ENCODE measurements at places on chromosomes 6 and 20.

- no peak for DNase-seq
Observed at GRCh38 chr20:38165966-38166702, 1.1 kb upstream of the TGM2 start.

DNA sequence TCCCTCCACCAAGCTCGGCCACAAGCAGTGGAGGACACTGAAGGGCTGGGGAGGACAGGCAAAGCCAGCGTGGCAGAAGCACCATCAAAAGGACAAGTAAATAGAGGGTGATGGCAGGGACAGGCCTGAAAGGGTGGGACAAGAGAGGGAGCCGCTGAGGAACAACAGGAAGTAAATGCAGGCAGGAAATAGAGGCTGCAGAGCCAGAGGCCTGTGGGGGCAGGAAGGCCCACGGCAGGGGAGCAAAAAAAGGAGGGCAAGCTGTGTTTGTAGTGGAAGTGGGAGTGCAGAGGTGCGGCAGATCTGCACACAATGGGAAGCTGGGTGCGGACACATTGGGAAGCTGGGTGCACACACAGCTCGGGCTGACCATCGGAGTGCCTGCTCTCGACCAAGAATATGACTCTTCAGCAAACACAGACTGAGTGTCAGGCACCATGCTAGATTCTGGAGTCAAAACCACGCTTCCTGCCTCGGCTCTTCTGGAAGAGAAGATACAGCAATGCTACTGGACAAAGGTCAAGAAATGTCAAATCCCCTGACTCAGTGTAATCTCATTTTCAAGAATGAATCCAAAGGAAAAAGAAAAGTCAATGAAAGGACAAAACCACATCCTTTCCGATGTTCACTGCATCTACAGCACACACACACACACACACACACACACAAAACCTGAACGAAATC lies 40.4 kb upstream of the RAB22A start:
- peak; percentile 26 for DNase-seq

- DNase-seq, result peak; percentile 87
Observed at GRCh38 chr6:35728683-35729678, 7.9 kb upstream of the ARMC12 start.

DNA sequence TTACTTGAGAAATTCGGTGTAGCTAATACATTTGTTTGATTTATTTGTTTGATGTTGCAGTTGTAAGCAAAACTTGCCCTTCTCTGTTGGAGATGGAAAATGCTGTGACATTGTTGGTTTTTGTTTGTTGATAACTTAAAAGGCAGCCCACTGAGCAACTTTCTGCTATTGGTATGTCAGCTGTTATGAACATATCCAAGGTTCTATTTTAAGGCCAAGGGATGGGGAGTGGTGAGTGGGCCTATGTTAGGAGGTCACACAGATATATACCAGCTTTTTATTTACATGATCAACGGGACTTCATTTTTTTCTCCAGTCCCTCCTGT lies 5.7 kb downstream of the QKI start:
- DNase-seq, result no peak

- DNase-seq, result no peak
Observed at GRCh38 chr20:46063652-46064054, 26.1 kb downstream of the NCOA5 start.

DNA sequence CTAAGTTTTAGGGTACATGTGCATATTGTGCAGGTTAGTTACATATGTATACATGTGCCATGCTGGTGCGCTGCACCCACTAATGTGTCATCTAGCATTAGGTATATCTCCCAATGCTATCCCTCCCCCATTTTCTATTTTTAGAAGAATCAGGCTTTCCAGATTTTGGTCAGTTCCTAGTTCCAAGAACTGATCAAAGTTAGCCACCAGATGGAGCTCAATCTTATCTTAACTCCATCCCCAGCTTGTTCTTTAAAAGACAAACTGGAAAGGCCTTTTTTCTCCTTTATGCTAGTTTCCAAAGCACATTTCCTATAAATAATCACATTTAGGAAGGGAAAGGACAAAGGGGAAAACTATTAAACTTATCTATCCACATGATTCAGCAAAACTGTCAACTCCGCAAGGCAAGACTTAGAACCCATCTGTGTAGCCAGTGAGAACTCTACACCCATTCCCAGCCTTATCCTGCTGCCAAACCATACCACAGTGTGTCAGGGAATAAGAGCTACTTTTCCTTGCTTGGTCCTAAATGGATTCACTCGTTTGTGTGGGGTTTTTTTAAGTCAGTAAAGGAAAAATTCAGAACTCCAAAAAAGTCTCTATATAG lies 22.8 kb upstream of the KHDC1 start:
- DNase-seq, result no peak

- DNase-seq, result no peak
Observed at GRCh38 chr6:105786890-105787655, 299.1 kb upstream of the PRDM1 start.

DNA sequence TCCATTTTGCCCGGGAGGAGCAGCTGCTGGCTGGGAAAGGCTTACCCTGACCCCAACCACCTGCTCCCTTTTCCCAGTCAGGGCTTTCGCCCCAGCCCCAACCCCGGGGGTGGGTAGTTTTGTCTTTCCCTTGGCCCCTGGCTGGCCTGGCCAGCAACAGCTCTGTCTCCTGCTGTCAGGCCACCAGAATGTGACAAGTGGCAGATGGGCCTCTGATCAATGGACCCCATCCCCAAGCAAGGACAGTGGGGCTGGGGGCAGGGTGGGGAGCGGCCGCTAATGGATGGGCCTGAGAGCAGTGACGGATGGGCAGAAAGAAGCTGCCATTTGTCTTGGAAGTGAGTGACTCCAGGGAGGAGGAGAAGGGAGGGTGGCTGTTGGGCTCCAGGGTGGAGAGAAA lies 121.6 kb downstream of the DHX35 start:
- no peak for DNase-seq

DNA sequence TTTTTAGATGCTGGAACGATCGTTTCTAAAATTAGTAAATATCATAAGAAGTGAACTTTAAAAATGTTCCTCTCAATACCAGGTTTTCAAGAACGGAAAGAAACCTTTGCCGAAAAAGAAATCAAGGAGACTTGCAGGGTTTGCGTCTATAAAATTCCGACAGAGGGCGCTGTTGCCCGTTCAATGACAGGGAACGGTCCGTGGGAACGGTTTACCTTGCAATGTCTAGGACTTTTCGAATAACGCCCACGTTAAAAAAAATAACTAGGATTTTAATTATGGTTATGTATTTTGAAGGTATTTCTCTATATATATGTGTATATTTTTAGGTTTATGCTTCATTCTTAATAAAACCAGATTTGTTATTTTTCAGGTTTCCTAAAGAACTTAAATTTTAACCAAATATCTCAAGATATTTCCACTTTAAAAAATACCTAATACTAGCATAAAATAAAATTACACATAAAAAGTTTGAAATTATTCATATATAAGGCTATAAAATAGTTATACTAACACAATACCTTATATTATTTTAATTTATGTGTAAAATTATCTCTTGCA lies 2.5 kb upstream of the TFAP2B start:
- DNase-seq, result peak; percentile 75

GRCh38 chr6:154653385-154653784 lies 79.8 kb upstream of the SCAF8 start:
- DNase-seq, result no peak

DNA sequence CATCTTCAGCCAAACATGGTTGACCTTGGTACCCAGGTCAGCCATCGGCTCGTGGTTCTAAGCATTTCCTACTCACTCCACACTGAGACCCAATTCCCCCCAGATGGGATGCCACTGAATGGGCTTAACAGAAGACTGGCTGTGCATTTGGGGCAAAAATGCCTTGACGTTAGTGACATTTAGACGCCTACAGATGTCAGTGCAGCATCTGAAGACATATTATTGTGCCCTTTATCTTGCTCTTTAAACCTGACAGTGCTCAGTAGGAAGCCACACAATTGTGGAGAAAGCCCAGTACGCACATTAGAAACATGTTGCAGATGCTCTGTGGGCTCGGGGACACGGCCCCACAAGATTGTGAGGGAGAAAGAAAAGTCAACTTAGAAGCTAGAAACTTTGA lies 414.7 kb downstream of the PTPRT start:
- no peak for DNase-seq

DNA sequence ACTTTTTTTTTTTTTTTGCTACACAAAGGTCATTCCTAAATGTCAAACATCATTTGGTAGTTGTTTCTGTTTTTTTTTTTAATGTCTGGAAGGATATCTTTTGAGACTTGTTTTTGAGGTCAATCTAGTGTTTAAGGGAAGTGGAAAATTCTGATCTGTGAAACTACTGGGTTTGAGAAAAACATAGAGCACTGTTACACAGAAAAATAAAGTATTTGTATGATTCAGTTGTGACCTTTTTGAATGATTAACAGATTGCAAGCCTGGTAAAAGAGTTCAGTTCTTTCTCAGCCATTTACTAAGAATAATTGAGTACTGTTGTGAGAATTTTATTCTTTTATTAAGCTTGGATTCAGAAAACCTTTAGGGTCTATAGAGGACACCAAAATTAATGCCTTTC lies 276.7 kb downstream of the ADGRB3 start:
- no peak for DNase-seq

DNA sequence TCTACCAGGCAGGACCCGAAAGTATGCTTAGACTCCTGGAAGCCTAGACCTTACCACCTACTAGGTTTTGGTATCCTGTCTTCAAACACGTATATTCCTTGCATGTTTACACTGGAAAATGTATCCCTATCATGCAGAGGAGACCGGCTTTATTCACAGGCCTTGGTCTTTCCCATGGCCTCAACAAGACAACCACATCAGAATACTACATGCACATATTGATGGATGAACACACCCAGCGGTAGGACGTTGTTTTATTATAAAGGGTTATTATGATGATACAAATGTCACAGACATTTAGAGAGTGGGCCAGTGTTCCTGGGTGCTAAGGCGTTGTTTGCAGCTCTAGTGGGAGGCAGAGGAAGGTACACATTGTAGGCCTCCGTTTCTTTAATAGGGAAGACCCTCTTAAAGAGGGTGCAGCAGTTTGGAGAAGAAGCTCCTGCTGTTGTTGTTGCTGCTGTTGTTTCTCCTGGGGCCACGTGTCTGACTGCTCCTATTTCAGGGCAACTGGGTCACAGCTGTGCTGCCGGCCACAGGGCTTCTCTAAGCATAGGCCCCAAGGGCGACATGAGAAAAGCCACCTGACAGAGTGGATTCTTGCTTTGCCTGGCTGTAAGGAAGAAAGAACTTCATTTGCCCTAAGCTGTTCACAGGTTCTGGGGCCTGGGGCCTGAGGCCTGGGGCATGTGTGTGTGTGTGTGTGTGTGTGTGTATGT lies 98.3 kb upstream of the SASH1 start:
- DNase-seq, result no peak

- DNase-seq, result no peak
Observed at GRCh38 chr6:13479206-13479800, 8.1 kb downstream of the GFOD1 start.

DNA sequence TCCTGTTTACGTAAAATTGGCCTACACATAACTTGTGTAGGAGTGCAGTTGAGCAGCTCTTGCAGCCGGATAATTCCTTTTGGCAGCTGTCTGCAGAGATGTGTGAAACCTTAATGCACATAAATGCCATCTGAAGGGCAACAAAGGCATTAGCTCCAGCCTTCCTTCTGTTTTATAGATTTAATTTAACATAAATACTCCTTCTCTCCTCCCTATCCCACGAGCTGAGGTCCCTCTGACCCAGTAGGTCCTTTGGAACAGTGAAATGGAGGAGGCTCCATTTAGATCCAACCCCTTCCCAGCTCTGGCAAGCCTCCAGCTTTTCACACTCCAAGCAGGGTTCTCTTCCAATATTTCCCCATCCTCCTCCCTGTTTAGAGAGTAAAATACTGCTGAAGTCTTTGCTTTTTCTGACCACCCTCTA lies 6.5 kb downstream of the PLEKHG1 start:
- no peak for DNase-seq

GRCh38 chr6:35485402-35485877 lies 11.4 kb downstream of the TEAD3 start:
- DNase-seq, result no peak

DNA sequence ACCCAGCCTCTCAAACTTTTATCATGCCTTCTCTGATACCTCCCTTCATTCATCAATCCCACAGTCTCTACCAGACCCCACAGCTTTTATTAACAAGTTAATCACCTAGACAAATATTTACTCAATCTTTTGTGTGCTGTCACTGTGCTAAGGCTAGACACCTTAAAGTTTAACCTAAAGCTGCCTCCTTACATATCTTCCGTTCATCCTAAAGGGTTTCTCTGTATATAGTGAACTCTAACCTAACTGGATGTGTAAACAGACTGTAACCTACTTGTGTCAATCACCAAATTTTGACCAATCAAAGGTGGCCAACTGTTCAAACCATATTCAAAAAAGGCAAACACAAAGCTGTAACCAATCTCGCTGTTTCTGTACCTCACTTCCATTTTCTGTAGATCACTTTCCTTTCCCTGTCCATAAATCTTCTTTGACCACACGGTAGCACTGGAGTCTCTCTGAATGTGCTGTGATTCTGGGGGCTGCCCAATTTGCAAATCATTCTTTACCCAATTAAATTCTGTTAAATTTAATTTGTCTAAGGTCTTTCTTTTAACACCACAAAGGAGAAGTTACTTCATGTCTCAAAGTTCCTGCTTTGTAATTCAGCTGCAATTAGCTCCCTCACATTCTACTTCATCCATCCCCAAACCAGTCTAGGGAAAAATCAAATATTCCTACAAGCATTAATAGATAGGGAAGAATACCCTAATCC lies 72.5 kb downstream of the ARHGAP18 start:
- no peak for DNase-seq

DNA sequence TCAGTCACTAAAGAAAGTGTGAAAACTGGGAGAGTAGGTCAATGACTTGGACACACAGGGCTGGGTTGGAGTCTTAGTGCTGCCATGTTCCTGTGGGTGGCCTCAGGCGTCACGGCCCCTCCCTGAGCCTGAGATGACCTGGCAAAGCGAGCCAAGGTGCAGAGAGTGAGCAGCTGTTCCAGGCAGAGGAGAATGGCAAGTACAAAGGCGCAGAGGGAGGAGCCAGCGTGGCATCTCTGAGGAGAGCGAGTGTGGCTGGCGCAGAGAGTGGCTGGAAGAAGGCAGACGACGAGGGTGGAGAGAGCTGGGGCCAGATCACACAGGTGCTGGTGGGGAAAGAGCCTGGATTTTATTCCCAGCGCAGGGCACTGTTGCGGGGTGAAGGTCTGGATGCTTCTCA lies 20.6 kb upstream of the CHMP4B start:
- DNase-seq, result no peak

GRCh38 chr6:73400656-73401055 lies 6.0 kb downstream of the DDX43 start:
- DNase-seq, result no peak

DNA sequence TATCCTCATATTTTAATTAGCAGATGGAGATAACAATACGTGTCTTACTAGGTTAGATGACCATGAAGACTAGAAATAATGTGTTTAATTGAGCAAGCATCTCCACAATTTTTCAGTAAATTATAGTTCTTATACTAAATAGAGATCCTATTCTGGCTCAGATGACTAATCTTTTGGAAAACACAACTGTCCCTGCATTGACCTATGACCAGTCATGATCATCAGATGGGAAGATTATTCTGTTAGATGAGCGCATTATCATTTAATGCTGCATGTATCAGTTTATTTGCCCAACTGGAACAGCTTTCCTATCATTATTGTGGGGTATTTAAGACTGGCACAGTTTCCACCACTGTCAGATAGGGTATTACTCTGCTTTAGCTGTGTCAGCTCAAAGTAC lies 185.5 kb downstream of the MOXD1 start:
- DNase-seq, result no peak

- DNase-seq, result no peak
Observed at GRCh38 chr6:19175023-19175422, 662.1 kb upstream of the ID4 start.

GRCh38 chr6:139833592-139833991 lies 459.1 kb upstream of the CITED2 start:
- DNase-seq, result no peak

- DNase-seq, result no peak
Observed at GRCh38 chr6:35071347-35071994, 69.7 kb downstream of the TCP11 start.

Data from DND-41 (cell line).